ENCODE measurements at places on chromosomes 5 and 9.

- no peak for DNase-seq
Measured at GRCh38 chr5:78971998-78972397, 13.1 kb downstream of the ARSB start.

GRCh38 chr5:77379558-77380061 lies 112.5 kb downstream of the WDR41 start:
- DNase-seq = no peak

DNA sequence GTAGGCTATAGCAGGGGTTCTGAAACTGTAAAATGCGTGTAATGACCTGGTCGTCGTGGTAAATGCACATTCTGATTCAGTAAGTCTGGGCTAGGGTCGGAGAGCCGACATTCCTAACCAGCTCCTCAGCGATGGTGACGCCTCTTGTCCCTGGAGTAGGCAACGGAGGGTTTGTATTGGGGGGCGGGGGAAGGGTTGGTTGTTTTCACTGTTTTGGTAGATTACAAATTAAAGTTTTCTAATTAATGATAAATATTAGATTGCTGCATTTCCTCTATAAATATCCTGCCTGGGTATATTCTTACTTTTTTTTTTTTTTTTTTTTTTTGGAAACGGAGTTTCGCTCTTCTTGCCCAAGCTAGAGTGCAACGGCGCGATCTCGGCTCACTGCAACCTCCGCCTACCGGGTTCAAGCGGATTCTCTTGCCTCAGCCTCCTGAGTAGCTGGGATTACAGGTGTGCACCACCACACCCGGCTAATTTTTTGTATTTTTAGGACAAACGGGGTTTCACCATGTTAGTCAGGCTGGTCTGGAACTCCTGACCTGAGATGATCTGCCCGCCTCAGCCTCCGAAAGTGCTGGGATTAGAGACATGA lies 566 bp upstream of the ALDH7A1 start:
- DNase-seq = no peak

- DNase-seq = no peak
Measured at GRCh38 chr5:81519217-81519905, 125.4 kb upstream of the ACOT12 start.

DNA sequence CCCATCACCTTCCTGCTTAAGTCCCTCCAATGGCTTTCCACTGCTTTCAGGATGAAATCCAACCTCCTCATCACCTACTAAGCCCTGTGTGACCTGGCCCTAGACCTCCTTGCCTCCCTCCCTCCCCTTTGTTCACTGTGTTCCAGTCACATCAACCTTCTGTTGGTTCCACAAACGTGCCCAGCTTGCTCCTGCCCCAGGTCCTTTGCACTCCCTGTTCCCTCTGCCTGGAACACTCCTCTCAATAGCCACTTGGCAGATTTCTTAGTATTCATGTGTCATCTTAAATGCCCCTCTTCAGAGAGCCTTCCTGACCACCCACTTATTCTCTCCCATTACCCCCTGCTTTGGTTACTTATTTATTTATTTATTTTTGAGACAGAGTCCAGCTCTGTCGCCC lies 24.1 kb upstream of the STXBP1 start:
- DNase-seq = no peak

GRCh38 chr5:180853848-180854176 lies 7.3 kb downstream of the ZFP62 start:
- DNase-seq = no peak

- DNase-seq = peak; percentile 37
Measured at GRCh38 chr5:97044052-97044451, 98.4 kb downstream of the LIX1 start.

DNA sequence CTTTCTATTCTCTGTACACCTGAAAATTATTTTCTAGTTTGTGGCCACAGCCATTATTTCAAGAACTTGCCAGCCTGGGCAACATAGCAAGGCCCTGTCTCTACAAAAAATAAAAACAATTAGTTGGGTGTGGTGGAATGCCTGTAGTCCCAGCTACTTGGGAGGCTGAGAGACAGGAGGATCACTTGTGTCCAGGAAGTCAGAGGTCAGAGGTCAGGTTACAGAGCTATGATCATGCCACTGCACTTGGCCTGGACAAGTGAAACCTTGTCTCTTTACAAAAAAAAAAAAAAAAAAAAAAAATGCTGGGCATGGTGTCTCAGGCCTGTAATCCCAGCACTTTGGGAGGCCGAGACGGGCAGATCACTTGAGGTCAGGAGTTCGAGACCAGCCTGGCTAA lies 58.3 kb downstream of the HMGCR start:
- no peak for DNase-seq

DNA sequence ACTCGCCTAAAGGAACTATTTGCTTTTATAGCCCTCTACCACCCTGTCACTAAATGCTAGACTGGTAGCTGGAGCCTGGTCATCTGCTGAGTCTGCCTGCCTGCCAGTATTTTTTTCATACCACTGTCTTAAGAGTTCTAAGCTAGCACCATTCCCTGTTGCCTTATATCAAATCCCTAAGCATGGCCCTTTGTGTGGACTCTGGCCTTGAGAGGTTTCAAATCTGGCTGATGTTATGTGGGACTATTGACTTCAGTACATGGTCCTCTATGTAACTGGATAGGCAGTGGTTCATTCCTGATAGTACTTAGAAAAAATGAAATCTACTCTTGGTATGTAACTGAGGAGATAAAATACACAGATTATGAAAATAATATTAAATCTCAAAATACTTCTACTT lies 103.5 kb downstream of the PLCXD3 start:
- DNase-seq = no peak

DNA sequence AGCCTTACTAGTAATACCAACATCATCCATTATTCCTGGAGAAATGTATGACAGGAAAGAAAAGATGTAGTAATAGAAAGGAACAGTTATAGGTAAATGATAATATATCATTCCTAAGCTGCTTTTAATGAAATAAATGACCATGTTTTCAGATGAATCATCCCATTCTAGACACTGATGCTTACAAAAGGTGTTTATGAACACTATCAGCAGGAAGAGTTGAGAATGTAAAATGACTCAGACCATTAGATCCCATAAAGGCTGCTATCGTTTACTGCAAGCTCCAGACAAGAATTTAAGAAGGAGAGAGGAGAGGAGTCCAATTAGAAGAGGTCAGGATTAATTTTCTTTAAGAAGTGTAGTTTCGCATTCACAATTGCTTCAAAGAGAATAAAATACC lies 1033.5 kb downstream of the EFNA5 start:
- DNase-seq = no peak

- no peak for DNase-seq
Measured at GRCh38 chr5:176778921-176779465, 31.4 kb upstream of the UNC5A start.

DNA sequence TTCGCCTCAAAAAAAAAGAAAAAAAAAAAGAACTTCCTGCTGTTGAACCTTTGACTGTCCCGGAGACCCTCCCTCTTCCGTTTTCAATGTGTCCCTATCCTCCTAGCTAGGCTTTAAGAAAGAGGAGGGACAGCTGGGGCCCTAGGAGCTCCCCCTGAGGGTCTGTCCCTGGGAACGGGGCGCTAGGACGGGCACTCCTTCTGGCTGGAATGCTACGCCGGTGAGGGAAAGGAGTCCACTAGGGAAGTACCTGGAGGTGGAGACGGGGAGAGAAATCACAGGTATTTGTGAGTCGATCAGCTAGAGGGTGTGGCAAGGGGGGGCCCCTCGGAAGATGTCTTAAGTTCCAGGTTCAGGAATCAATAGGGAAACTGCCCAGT lies 4.6 kb downstream of the SIT1 start:
- DNase-seq = no peak

GRCh38 chr5:179267671-179268083 lies 77.6 kb downstream of the ADAMTS2 start:
- DNase-seq = no peak

DNA sequence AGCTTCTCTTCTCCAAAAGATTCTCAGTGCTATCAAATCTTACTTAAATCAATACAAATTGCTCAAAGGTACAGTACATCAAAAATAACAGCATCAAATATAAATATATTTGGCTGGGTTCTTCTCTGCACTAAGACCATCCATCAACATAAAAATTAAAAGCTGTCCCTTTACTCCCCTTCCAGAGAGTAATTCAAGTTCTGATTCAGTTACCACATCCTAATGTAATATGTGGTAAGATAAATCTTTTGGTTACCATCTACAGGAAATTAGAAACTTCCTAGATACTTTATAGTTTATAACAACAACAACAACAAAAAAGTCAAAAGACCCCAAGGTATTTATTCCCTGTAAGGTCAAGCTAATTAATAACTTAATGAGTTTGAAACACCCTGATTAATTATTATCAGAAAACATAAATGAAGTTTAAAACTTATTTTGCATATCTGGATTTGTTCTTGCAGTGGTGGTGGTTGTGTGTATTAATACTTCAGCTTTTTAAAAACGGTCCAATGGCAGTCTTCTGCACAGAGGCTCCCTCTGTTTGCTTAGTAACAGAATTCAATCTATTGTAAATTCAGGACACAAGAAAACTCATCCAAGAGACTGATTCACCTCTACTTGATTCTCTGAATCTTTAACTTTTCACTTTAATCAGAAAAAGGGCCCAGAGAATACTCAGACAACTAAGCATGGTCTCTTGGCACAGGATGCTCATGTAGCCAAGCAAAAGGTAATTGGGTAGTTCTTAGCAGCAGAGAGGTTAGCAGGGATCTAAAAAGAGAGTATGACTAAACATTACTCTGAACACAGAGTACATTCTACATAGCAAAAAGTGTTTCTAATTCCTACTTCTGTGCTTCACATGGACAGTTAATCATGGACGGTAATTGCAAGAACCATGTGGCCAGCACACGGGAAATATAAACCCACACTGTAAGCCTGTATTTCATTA lies 20.1 kb downstream of the DIAPH1 start:
- DNase-seq = peak; percentile 69

- DNase-seq = peak; percentile 56
Measured at GRCh38 chr5:101678481-101679193, 617.4 kb downstream of the SLCO4C1 start.

DNA sequence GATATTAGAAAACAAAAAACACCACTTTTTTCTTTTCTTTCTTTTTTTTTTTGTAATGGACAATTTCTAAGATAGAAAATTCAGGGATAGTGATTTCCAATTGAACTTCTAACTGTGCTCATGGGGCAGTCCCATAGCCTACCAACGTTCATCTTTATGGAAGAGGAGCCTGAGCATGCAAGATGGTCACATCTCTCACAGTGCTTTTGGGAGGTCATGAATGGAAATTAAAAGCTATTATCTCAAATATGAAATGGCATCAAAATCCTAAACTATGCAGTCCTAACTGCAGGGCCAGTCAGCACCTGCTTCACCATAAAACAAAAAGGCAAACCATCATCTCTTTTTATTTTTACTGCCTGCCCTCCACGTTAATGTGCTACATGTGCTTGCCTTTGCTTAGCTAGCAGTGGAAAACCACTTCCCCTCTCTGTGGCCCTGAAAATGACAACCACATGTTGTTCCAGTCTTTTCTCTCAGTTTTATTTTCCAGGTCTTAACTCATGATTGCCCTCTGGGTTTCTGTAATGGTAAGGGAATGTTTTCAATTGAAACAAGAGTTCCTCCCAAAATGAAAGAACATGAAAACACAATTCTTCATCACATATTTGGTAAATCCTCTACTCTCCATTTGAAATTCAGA lies 16.7 kb downstream of the IFNB1 start:
- peak; percentile 91 for DNase-seq

DNA sequence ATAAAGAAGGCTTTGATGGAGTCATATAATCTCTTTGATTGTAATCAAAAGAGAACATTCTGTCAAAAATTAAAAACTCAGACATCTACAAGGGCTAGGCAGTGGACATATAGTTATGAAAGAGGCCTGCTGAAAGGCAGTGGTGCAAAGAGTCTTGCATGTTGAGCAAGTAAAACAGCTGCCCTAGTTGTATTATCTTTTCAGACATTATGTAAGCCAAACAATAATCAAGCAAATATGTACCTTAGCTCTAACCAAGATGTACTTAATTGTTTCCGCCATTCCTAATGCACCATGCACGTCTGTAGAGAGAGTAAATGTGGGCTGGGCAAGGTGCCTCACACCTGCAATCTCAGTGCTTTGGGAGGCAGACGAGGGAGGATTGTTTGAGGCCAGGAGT lies 14.3 kb downstream of the GAPT start:
- no peak for DNase-seq

DNA sequence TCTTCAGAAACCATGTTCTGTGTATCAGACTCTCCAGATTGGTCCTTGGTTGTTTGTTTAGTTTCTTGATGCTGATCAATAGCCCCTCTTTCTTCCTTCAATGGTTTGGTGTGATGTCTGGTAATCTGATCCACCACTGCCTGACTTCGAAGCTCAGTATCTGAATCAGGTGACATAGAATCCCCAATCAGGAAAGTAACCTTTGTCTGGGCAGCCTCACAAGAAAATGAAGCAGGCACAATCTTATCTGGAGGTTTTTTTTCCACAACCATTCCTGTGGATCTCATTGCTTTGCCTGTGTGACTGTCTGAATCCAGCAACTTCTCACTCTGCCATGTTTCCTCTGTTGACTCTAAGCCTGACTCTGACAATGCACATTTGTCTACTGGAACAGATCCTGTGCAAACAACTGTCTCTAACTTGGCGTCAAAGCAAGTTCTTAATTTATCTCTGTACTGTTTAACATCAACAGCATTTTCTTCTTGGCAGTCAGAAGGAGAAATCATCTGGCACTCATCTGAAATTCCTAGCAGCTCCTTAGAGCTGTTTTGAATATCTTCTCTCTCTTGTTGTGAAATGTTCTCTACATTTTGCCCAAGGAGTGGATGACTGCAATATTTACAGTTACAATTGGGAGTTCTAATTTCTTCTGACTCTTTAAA lies 37.1 kb upstream of the RAPGEF6 start:
- peak; percentile 75 for DNase-seq

DNA sequence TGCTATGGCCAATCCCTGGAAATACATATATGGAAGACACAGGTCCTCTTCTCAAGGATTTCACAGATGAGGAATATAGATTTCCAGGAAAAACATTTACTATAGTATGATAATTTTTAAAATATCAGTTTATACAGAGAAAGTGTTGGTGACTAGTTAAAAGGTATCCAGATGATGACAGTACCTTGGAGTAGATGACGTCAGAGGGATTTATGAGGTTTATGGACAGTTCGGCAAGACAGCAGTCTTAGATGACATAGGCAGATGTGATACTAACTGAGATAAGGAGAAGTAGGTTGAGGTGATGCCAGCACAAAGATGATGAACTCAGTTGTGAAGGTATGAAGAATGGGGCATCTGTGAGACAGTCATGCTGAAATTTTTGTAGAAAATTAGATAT lies 750.3 kb downstream of the PRELID2 start:
- no peak for DNase-seq

- no peak for DNase-seq
Measured at GRCh38 chr9:27088981-27089380, 20.0 kb upstream of the TEK start.

DNA sequence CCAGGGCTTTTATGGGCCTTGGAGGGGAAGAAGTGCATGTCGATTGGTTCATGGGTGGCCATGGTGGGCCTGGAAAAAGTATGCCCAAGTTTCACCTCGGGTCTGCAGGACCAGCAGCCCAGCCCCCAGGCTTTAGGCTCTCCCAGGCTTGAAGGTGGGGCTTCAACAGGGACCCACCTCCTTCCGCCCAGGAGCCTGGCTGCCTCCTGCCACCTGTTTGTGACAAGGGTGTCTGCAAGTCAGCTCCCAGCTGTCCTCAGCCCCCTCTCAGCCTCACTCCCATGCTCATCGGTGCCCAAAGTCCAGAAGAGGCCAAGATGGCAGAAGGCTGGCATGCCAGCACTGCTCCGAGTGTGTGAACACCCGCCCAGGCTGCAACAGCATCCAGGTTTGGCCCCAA lies 1063.2 kb upstream of the ACO1 start:
- DNase-seq = no peak

GRCh38 chr5:52943285-52943684 lies 45.9 kb upstream of the ITGA2 start:
- no peak for DNase-seq

- DNase-seq = no peak
Measured at GRCh38 chr9:99020786-99021436, 77.2 kb downstream of the COL15A1 start.

All from foreskin fibroblast (primary cell).